CD4-positive, alpha-beta memory T cell (primary cell): ENCODE measurements at places on chromosomes 1 and 21. TPM values are rescaled to one million over a fixed set of nuclear protein-coding genes. Genes with fewer than 3 reads are reported as not detected.

- DNase-seq, result no peak
- no peaks in the 10 kb centered on the region for H3K36me3 ChIP-seq
- H3K4me1 ChIP-seq, result no peaks in the 10 kb centered on the region
- no peaks in the 10 kb centered on the region for H3K27me3 ChIP-seq
- H3K27ac ChIP-seq, result no peak overlapping the region
- no peak overlapping the region for H3K4me3 ChIP-seq
Observed at GRCh38 chr21:20701235-20701634, 297.0 kb upstream of the NCAM2 start.

DNA sequence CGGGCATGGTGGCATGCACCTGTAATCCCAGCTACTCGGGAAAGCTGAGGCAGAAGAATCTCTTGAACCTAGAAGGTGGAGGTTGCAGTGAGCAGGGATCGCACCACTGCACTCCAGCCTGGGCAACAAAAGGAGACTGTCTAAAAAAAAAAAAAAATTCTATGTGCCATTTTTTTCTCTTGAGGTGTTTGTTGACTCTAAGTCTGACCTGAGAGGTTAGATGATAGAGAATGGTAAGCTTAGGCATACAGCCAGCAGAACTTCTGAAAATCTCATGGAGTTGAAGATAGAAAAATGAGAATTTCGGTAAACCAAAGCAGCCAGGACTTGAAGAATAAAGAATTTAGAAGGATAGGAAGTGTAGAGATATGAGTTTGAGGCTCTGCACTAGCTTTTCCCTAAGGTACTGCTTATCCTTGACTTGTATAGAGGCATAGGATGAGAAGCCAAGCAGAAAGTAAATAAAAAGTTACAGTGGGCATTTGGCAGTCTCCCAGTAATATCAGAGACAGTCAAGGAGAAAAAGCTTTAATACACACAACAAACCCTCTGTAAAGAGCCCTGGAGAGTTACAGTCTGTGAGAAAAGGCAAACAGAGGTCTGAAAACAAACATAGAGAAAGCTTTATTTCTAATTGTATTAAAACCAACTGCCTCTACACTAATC is 24.3 kb downstream of the F13B start:
- no peak overlapping the region for H3K27ac ChIP-seq
- H3K4me3 ChIP-seq, result no peak overlapping the region
- no peak for DNase-seq
- H3K4me1 ChIP-seq, result no peaks in the 10 kb centered on the region
- H3K27me3 ChIP-seq, result no peaks in the 10 kb centered on the region

- no peaks in the 10 kb centered on the region for H3K36me3 ChIP-seq
- no peaks in the 10 kb centered on the region for H3K4me1 ChIP-seq
- no peaks in the 10 kb centered on the region for H3K27me3 ChIP-seq
- H3K4me3 ChIP-seq, result no peak overlapping the region
Observed at GRCh38 chr21:16865632-16866031, 647.2 kb upstream of the CXADR start.

GRCh38 chr21:43193651-43194302 is 25.0 kb downstream of the CRYAA start:
- no peaks in the 10 kb centered on the region for H3K27me3 ChIP-seq
- no peak overlapping the region for H3K4me3 ChIP-seq
- no peak for DNase-seq
- no peaks in the 10 kb centered on the region for H3K4me1 ChIP-seq
- H3K27ac ChIP-seq, result no peak overlapping the region

DNA sequence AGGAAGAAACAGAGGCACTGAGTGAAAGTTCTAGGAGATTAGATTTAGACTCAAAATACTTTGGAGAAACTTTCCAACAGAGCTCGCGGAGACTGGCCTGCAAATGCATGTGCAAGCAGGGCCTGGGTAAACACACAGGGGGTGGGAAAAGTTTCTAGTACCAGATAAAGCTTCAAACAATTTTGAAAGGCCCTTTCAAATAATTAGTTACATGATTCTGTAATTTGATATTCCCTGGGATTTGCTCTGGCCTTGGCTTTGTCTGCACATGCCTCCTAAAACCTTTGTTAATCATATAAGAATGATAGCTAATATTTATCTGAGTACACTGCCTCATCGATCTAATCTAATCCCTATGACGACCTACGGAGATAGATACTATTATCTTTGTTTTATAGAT is 31.3 kb downstream of the VTCN1 start:
- no peak overlapping the region for H3K4me3 ChIP-seq
- H3K27ac ChIP-seq, result no peak overlapping the region
- H3K4me1 ChIP-seq, result no peaks in the 10 kb centered on the region
- no peaks in the 10 kb centered on the region for H3K36me3 ChIP-seq
- DNase-seq, result no peak
- no peaks in the 10 kb centered on the region for H3K27me3 ChIP-seq

GRCh38 chr1:1086911-1087341 is 12.8 kb upstream of the RNF223 start:
- H3K27ac ChIP-seq, result no peak overlapping the region
- H3K4me1 ChIP-seq, result no peaks in the 10 kb centered on the region
- no peaks in the 10 kb centered on the region for H3K27me3 ChIP-seq
- H3K36me3 ChIP-seq, result no peaks in the 10 kb centered on the region

DNA sequence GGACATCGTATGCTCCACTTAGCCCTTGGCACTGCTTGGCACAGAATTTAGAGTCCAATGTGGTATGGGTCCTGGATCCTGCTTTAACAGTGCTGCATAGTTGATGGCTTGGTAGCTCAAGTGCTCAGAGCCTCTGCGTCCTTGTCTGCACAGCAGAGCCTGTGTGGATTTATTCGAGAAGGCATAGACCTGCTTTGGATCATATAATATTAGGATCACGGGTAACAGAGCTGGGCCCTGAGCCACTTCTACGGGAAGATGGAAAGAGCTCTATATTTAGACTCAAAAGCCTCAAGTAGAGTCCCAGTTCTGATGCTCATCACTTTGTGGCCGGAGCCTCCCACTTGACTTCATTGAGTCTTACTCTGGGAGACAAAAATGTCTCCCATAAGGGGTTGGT is 164.4 kb upstream of the EDN2 start:
- no peaks in the 10 kb centered on the region for H3K27me3 ChIP-seq
- no peak overlapping the region for H3K4me3 ChIP-seq
- DNase-seq, result no peak
- H3K27ac ChIP-seq, result no peak overlapping the region

- no peak overlapping the region for H3K27ac ChIP-seq
- no peak for DNase-seq
- H3K36me3 ChIP-seq, result no peaks in the 10 kb centered on the region
- no peak overlapping the region for H3K4me3 ChIP-seq
- no peaks in the 10 kb centered on the region for H3K27me3 ChIP-seq
- H3K4me1 ChIP-seq, result no peaks in the 10 kb centered on the region
Observed at GRCh38 chr1:9331016-9331415, 38.3 kb downstream of the SPSB1 start.

Gene UTS2
- total RNA-seq, result not detected
